Activated CD4-positive, alpha-beta T cell treated with anti-CD3 and anti-CD28 coated beads, Interleukin-2, Interleukin-6, amounts not matched to agents 100 ng/mL and 50 ng/mL, durations not matched to agents 16 hours and 8 hours (primary cell): ENCODE measurements at places on chromosomes 5 and 9.

DNA sequence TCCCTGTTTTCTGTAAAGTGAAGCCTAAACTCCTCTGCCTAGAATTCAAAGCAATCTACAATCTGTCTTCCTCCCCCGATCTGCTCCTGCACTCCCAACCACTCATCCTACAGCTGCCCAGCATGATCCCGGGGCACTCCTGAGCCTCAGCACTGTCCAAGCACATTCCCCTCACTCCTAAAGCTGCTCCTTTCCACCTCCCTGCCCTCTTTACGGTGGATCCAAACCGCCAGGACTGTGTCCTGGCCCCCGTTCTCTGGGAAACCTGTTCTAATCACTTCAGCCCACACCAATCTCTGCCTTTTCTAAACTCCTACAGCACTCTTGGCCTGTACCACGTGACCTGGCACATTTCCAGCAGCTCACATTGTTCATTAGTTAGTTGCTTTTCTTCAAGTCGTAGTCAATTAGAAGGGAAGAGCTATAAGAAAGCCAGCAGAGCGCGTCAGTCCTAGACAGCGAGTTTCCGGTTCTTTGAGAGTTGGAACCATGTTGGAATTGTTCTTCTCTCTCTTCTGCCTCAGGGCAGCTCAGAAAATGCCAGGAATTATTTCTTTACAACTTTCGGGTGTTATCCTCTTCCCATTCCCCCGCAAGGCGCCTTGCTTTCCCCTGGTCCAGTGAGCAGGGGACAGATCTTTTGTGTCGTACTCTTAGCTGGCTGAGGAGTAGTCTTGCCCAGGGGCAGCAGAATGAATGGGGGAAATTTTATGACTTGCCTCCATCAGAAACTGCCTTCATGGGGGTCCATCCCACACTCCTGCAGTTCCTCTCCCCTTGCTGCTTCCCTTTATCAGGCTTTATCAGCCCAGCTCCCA, 60.7 kb downstream of the NRG2 start:
- no peak for DNase-seq

DNA sequence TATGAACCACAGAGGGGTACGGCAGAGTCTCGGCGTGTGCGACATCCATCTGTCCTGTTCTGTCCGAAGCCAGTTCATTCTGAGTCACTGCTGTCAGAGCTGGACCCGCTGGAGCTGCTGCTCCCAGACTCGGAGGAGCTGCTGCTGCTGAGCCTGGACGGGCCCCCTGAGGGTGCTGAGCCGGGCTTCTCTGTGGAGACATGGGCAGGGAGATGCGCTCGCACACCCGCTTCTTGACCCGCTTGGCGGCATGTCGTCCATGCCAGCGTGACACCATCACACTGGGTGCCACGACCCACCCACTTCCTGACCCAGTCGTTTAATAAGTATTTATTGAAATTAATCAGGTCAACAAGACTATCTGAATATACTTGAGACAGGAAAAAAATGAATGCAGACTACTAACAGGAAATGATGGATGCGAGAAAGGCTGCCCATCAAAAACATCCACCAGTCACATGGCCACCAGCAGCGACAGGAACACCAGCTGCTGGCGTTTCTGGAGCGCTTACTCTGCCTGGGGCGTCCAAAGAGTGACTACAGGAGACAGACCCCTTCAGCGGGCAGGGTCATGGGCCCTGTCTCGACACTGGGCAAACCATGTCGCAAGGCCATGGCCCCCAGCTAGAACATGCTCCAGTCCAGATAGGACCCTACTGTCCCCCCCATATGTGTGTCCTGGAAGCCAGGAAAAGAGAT, 8.4 kb downstream of the BRD3OS start:
- DNase-seq: no peak

DNA sequence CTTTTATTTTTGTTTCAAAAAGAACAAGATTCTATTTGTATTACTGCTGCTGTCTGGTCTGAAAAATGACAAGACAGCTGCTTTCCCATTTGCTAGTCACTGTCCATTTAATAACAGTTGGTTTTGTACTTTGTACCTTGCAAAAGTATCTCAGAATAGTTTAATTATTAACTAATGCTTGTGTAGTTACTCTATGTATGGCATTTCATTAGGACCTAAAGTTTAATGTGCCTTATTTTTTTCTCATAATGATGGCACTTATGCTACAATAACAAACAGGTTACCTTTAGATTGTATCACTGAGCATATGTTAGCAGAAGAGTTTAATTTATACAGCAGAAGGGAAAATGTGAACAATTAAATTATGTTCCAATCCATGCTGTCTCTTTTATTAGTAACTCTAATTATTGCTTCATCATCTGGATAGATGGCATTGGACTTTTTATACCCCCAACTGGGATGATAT, 134.2 kb downstream of the CDH10 start:
- DNase-seq: no peak

- no peak for DNase-seq
Measured at GRCh38 chr5:115673596-115673995, 47.8 kb upstream of the TMED7 start.

DNA sequence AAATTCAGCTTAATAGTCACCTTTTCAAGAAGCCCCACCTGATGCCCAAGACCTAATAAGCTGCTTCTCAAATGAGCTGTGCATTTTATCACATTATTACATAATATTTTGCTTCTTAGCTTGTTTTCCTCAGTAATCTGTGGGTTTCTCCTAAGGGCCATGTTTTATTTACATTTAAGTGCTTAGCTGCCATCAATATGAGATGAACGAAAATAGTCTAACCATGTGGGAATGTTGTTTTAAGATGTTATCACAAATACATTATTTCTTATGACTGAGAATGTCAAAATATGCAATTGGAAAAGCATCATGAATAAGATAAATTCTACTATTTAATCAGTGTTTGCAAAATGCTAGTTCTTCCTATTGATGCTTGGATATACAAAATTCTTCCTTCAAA, 10.1 kb downstream of the ARRDC3 start:
- no peak for DNase-seq

DNA sequence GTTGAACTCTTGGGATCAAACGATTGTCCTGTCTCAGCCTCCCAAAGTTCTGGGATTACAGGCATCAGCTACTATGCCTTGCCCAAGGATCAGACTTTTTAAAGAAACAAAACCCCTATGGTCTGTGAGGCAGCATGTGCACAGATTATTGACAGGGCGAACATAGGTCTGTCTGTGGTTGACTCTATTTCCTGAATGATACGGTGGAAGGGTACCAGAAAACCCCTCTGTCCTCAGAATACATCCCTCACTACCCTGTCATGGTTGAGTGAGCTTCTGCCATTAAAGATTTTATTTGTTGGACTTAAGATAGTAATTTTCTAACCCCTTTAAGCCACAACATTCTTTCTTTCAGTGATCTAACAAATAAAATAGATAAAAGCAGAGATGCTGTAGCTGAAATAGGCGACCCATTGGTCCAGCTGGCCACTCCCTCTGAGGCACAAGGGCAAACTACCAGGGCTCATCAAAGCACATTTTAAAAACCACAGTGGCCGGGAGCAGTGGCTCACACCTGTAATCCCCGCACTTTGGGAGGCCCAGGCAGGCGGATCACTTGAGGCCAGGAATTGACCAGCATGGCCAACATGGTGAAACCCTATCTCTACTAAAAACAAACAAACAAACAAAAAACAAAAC, 84.9 kb upstream of the ANKRD55 start:
- DNase-seq: no peak

DNA sequence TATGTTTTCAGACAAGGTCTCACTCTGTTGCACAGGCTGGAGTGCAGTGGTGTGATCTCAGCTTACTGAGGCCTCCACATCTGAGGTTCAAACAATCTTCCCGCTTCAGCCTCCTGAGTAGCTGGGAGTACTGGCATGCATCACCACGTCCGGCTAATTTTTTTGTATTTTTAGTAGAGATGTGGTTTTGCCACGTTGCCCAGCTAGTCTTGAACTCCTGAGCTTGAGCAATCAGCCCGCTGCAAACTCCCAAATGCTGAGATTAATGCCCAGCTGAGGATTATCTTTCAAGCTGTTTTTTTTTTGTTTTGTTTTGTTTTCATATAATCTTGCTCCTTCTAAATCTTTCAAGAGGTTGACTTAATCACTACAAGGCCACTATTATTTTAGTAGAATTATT, 47.3 kb upstream of the SLC28A3 start:
- no peak for DNase-seq

DNA sequence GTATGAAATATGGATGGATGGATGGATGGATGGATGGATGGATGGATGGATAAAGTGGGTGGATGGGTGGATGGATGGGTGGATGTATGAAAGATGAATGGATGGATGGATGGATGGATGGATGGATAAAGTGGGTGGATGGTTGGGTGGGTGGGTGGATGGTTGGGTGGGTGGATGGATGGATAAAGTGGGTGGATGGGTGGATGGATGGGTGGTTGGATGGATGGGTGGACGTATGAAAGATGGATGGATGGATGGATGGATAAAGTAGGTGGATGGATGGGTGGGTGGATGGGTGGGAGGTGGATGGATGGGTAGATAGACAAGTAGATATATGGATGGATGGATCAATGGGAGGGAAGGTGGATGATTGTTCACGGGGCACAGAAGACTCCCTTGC, 19.0 kb downstream of the UNC5A start:
- no peak for DNase-seq

GRCh38 chr5:3376611-3377010, 219.0 kb upstream of the IRX1 start:
- no peak for DNase-seq

DNA sequence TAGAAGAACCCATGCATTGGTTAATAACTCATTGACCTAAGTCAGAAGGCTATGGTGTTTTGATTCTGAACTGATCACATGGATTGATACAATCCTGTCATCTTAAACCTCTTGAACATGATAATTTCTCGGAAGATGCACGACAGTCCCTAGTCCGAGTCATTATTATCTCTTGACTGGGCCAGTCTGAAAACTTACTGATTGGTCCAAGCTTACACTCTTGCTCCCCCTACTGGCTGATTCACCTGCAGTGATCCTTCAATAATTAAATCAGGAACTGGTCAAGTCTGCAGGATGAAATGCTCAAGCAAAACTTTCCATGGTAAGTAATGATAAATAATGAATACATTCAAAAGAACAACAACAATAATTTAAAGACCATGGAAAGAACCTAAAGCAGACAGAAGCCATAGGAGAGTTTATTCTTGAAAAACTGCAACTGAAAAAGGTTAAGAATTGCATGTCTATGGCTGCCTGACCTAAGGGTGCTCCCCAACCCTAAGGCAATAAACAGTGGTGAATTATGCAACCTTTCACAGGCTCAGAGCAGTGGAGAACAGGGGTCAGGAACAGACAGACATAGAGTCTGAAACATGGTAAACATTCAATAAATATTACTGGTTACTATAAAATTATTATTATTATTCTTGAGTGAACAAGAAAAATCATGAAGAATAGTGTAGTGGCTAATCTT, 79.3 kb downstream of the BRINP1 start:
- DNase-seq: peak; percentile 42

DNA sequence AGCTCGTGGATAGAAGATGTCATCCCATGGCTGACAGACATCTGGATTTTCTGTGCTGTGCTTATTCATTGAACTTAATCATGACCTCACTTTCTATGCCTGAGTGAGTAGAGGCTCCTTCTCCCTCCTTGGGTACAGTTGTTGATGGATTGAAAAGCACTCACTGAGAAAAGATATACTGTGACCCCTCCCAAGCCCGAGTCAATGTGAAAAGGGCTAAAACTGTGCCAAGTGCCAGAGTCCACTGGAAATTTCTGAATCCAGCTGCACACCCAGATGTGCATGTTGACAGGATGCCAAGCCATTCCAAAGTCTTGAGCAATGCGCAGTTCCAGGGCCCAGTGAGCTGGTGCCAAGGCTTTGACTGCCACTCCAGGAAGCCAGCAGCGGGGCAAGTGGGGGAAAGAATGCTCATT, 473.0 kb downstream of the NTRK2 start:
- DNase-seq: no peak

GRCh38 chr5:159442206-159442850, 112.0 kb upstream of the IL12B start:
- DNase-seq: no peak

DNA sequence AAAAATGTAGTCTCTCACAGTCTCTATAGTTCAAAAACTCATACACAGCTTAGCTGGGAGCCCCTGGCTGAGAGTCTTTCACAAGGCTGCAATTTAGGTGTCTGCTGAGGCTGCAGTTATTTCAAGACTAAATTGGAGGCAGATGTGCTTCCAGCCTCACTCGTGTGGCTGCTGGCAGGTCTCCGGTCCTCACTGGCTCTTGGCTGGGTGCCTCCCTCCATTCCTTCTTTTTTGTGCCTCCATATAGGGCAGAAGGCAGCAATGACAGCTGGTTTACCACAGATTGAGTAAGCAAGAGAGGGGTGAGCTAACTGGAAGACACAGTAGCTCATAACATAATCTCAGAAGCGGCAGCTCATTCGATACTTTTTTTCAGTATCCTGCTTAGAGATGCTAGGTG, 2167.7 kb upstream of the WWC1 start:
- no peak for DNase-seq

GRCh38 chr5:143801252-143801939, 10.6 kb upstream of the HMHB1 start:
- no peak for DNase-seq

DNA sequence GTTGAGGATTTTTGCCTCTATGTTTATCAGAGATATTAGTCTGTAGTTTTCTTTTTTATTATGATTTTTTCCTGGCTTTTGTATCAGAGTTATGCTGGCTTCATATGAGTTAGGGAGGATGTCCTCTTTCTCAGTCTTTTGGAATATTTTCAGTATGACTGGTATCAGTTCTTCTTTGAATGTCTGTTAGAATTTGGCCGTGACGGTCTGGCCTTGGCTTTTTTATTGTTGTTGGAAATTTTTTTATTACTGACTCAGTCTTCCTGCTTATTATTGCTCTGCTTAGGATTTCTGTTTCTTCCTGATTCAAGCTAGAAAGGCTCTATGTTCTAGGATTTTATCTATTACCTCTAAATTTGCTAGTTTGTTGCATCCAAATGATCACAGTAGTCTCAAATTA, 421.9 kb downstream of the CDH10 start:
- DNase-seq: no peak

- no peak for DNase-seq
Measured at GRCh38 chr5:99054972-99055371, 126.2 kb upstream of the CHD1 start.
